Sciatic nerve (tissue), 2 donors: ENCODE measurements at places on chromosomes 4 and X.

DNA sequence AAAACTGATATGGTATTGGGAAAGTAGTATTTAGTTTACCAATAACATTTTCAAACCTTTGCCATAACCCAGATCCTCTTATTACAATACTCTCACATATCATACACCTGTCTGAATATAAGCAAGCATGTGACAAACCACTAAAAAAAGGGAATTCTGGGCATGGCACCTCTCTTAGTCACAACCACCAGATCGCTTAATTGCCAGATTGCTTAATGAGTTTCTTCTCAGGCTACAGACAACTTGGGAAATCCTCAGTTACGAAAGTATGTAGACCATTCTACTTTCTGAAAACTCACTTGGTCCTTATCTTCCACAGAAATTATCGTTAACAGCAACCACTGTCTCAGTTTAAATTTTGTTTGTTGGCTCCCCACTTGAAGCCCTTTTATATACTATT, 2.1 kb downstream of the NAF1 start:
- DNase-seq: no peak

- no peak for DNase-seq
These were observed 100.2 kb upstream of the MSX1 start for GRCh38 chr4:4759232-4759631.

DNA sequence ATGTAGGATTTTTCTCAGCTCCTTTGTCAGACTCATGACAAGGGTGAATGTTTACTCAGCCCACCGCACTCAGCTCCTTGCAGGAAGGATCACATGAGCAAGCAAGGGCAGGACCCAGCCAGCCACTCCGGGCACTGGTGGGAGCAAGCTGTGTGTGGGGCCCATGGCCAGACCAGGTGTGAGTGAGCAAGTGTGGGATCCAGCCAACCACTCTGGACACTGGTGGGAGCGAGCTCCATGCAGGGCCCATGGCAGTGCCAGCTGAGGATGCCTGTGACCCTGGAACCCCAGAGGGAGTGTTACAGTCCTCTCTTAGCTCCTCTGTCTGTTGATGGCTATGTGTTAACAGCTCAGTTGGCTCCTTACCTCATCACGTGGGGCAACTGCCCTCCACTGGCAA, 2750.6 kb downstream of the PCDH7 start:
- no peak for DNase-seq

DNA sequence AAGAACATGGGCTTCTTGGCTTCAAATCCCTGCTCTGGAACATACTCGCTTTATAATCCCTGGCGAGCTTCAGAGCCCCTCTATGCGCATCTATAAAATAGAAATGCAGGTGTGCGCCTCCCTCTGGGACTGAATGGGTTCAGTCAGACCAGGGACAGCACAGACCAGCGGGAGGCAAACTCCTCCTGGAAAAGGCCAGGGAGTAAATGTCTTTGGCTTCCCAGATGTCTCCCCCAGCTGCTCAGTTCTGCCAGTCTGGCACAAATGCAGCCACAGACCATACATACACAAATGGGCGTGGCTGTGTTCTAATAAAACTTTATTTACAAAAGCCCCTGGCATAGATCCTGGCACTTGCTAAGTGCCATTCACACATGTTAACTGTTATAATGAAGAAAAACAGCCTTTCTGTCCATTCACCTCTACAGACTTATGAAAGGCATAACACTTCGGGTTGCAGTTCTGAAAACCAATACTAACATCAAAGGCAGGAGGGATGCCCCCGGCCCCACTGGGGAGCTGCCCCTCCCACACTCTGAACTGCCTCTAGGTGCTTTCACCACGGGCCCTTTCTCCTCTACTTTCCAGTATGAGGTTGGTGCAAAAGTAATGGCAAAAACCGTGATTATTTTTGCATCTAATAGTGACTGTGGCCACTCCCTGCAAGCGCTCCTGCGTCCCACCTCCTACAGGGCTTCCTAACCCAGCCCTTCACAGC, 4.6 kb downstream of the JAKMIP1 start:
- DNase-seq: peak; percentile 32

- DNase-seq: no peak
These were observed 30.0 kb upstream of the GALNT7 start for GRCh38 chr4:173138624-173139023.

DNA sequence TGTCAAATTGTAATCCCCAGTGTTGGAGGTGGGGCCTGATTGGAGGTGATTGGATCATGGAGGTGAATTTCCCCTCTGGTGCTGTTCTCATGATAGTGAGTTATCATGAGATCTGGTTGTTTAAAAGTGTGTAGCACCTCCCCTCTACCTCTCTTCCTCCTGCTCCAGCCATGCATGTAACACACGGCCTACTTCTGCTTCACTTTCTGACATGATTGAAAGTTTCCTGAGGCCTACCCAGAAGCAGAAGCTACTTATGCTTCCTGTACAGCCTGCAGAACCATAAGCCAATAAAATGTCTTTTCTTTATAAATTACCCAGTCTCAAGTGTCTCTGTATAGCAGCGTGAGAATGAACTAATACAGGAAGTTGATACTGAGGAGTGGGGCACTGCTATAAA, 61.7 kb upstream of the DDX60 start:
- no peak for DNase-seq

GRCh38 chr4:6727943-6728250, 11.9 kb downstream of the BLOC1S4 start:
- no peak for DNase-seq

DNA sequence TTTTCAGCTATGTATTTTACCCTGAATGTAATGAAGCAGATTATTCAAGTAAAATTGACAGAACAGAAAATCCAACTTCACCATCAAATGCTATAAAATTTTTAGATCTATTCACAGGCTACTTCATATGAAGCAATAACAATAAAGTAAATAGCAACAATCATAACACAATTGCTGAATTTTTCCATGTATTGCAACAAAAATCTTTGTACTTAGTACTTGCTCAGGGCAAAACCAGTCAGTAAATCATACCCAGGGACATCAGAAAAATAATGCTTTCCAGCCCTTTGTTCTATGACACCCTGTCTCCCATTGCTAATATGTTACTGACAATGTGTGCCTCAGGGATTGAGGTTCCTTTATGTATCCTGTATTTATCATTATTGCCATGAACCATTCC, 15.5 kb downstream of the TNIP3 start:
- DNase-seq: no peak

- DNase-seq: no peak
These were observed 139.9 kb upstream of the UGT8 start for GRCh38 chr4:114458728-114459127.

GRCh38 chrX:37746218-37746941, 33.5 kb upstream of the CYBB start:
- no peak for DNase-seq

- DNase-seq: no peak
These were observed 68.4 kb downstream of the RAPGEF2 start for GRCh38 chr4:159171287-159171686.

- DNase-seq: no peak
These were observed 92.0 kb downstream of the SNCA start for GRCh38 chr4:89744914-89745313.

GRCh38 chr4:150896497-150896896, 118.6 kb downstream of the LRBA start:
- no peak for DNase-seq

GRCh38 chr4:180542445-180543100, 1700.6 kb upstream of the TENM3 start:
- DNase-seq: no peak

GRCh38 chr4:57075367-57075766, 34.8 kb downstream of the IGFBP7 start:
- no peak for DNase-seq

DNA sequence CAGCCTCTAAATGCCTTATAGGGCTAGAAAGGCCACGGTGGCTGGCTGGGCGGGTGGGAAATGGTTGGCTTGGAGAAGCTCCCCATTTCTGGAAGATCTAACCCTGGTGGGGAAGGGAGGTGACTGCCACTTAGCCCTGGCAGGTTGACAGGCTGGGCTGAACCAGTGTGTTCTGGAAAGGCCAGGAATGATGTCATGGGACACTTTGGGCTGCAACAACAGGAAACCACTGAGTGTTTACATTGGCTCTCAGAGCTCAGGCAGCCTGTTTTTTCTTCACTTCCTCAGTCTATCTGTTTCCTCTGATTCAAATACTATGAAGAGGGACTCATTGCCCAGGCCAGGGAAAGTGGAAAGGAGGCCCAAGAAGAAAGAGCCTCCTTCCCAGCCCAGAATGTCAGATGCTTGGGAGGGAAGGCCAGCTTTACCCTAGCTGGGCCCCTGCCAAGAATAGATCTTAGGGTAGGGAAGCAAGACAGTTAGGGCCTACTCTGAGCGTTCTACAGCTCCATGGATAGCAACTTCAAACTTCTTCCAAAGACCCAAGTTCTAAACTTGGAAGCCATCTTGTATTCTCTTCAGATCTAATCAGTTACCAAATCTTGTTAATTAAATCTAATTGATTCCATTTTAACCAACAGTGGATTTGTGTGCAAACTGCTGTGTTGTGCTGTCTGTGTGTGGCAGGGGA, 65.8 kb upstream of the MSN start:
- DNase-seq: peak; percentile 87

GRCh38 chrX:15056044-15056443, 182.8 kb downstream of the MOSPD2 start:
- DNase-seq: no peak

GRCh38 chr4:40192114-40193015, 4.5 kb upstream of the RHOH start:
- DNase-seq: no peak

GRCh38 chrX:40778861-40779575, 43.7 kb upstream of the MED14 start:
- no peak for DNase-seq

GRCh38 chrX:12304261-12304660, 166.0 kb downstream of the FRMPD4 start:
- no peak for DNase-seq

DNA sequence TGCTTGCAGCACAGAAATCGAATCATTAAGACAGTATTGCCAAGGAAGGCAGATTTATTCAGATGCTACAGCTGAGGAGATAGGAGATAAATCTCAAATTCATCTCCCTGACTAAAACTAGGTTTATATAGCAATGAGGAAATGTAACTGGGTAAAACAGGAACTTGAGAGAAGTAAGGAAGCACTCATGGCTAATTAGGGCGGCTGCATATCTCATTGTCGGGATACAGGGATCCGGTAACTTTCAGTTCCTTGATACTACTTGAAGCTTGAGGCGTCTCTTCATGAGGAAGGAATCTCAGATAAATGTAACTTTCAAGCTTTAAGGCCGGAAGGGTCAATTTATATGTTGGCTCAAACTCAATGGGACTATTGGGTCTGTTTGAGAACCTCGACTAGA, 129.2 kb upstream of the WDR1 start:
- DNase-seq: no peak

GRCh38 chr4:17284323-17285175, 227.3 kb downstream of the QDPR start:
- DNase-seq: no peak

GRCh38 chr4:187354740-187355139, 631.1 kb upstream of the FAT1 start:
- no peak for DNase-seq
